ENCODE measurements at places on chromosomes 3 and 15.
A peak's percentile ranks its signal among the peaks of the same experiment; 100 is the strongest.

DNA sequence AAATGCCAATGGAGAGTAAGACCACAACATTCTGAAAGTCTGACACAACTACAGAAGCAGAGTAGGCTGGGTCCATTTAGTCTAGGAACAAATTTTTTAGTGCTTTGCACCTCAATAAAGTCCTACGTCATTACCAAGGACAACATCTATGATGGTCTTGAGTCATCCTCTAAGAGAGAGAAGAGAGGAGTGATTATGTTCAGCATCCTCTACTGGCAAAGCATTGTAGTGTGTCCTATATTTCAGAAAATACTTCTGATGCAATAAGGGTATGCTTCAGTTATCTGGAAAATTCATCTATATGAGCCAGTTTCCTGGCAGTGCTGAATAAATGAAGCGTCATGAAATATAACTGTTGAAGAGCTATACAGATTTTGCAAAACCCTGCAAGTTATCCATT lies 95.6 kb downstream of the P2RY1 start:
- DNase-seq: no peak

DNA sequence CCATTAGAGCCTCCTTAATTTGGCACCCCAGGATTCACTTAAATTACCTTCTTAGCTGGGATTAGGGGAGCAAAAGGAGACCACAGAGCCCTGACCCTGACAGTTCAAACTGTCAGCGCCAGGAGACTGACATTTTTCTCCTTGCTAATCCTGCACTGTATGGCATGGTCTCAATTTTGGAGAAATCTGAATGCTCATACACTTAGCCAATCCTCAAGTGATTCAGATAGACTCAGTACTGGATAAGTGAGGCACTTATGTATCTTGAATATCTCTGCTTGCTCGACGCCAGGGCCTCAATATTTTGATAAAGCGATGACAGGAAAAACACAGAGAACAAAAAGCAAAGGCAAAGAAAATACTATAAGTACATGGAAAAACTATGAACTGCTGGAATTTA lies 375.9 kb upstream of the WNT5A start:
- DNase-seq: no peak

GRCh38 chr3:39978308-39978707 lies 168.9 kb downstream of the MYRIP start:
- DNase-seq: no peak

- no peak for DNase-seq
Measured at GRCh38 chr3:29412110-29412509, 131.2 kb downstream of the RBMS3 start.

DNA sequence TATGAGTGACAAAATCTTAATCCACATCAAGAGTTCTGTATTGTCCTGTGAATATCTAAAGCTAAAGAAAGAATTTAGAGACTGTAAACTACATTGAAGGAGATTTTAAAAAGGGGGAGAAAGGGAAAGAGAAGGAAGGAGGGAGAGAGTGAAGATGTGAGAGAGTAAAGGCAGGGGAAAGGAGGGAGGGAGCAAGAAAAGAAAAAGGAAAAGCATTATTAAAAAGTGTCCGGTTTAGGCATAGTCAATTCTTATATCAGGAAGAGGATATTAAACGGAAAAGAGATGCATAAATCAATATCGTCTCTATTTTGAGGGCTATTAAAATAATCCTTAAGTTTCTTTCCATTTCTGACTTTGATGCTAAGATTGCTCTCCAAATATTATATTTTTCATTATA lies 332.1 kb downstream of the ROBO2 start:
- no peak for DNase-seq

DNA sequence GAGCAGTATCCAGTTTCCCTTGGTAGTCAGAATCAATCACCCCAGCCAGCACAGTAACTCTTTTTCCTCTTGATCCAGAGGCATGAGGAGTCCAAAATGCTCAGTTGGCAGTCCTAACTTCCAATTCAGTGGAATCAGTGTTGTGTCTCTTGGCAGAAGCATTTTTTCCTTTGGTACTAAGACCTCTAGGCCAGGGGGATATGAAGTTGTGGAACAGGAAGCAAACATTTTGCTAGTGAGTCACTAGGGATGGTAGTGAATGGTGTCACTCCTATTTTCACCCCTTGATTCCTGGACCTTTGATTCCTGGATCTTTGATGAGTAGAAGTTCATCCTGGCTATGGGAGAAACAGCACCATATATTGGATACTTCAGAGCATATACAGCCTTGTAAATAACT lies 70.5 kb upstream of the ALDH1A3 start:
- DNase-seq: no peak

DNA sequence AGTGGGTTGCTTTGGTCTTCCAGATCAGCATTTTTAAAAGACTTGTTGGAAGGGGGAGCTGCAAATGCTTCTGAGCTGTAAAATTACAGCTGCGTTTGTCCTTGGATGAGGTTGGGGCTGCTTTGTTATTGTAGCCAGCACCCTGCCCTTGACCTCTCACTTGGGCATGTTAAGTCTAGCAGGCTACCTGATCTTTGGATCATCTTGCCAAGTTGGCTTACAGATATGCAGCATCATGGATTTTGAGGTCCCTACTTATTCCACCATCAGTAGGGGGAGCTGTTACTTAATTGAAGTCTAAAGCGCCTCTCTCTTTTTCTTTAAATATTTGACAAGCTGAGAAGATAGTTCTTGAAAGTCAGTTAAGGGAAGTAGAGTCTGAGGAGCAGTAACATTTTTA lies 793.0 kb downstream of the MCTP2 start:
- no peak for DNase-seq

GRCh38 chr3:183369627-183370026 lies 58.8 kb downstream of the MCF2L2 start:
- no peak for DNase-seq

DNA sequence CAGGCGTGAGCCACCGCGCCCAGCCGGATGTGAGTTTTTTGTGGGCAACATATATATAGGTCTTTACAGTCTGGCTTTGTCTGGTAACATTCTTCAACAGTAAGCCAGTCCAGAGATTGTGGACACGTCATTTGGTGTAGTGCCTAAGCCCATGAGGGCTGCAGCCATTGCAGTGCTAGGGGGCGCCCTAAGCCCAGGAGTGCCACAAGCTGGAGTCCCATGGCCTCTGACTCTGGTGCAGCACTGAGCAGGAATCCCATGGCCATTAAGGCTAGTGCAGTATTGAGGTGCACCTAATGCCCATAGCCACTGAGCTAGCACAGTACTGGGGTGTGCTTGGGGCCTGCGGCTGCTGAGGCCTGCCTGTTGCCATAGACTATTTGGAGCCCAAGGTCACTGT lies 136.4 kb upstream of the NDN start:
- no peak for DNase-seq

DNA sequence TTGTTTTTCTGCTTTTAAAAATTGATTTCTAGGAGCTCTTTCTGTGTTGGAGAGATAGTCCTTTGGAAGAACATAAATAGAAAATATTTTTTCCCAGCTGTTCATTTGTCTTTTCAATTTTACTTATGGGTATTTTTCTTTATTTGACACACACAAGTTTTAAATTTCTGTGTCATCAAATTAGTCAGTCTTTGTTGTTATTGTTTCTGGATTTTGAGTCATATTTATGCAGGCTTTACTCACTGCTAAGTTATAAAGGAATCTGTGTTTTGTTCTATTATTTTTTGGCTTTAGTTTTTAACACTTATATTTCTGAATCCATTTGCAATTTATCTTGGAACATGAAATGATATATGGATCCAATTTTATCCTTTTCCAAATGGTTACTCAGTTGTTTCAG lies 5.9 kb upstream of the GHSR start:
- DNase-seq: no peak

- no peak for DNase-seq
Measured at GRCh38 chr3:183148056-183148455, 14.5 kb downstream of the LAMP3 start.

DNA sequence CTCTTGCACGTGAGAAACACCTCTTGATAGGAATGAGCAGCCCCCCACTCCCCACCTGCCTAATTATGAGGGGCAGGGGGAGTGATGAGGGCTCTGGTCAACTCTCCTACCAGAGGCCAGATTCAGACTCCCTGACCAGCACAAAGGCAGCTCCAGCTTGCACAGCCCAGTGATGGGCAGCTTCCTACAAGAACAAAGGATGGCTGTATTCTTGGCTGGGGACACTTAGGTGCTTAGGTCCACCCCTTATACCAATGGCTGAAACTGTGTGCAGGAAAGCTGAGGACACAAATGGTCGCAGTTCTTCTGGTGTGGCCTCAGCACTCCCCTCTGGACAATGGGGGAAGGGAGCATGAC lies 81.8 kb downstream of the IQSEC1 start:
- DNase-seq: no peak

GRCh38 chr3:119536757-119537156 lies 22.7 kb downstream of the CD80 start:
- DNase-seq: no peak

DNA sequence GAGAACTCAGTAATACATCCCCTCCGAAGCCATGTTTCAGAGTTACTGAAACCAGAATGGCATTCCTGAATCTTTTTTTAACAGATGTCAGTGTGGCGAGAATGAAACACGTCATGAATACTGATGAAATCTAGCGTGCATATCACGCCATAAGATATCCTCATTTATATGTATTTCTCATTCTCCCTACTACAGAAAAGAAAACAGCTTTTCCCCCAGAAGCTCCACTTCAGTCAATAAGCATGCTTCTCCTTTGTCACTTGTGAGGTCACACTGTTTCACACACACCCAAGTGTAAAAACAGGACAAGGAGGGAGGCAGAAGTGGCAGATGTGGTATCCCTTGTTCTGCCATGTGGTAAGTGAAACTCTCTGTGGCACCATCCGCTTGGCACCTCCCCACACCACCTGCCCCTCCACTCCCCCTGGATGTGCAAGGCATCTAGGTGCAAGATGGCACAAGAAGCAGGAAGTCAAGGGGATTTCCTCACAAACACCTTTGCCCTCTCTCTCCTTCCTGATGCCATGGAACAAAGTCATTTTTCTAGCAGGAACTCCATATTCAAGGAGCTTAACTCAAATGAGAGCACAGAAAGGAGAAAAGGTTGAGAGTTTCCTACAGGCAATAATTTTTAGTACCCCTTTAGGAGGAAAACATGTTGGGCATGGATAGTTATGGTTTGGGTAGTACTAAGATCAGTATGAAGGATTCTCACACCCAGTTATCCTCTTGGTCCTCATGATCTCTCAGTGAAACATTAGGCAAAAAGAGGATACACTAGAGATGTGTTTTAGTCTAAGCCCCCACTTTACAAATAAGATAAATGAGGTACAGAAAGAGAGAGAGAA lies 47.5 kb upstream of the FRMD4B start:
- peak; percentile 12 for DNase-seq

GRCh38 chr3:72889310-72890165 lies 1.7 kb downstream of the GXYLT2 start:
- no peak for DNase-seq

- DNase-seq: no peak
Measured at GRCh38 chr3:173584838-173585831, 187.6 kb downstream of the NLGN1 start.

GRCh38 chr15:89196994-89197393 lies 24.4 kb downstream of the RLBP1 start:
- no peak for DNase-seq

DNA sequence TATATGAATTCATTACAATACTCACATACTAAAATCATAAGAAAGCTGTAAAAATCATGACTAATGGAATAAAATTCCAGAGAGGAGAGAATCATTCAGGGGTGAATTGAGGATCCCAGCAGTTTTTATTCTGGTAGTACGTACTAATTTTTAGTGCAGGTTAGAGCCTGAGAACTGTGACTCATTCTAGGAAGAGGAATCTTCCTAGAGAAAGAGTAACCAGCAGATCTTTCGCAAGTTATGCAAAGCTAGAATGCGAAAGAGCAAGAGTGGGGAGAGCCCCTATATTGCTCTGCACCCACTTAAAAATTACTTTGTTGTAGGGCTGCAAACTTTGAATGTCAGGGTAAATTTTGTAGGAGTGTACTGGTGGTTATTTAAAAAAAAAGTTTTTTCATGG lies 303.6 kb upstream of the ARPP21 start:
- DNase-seq: no peak

DNA sequence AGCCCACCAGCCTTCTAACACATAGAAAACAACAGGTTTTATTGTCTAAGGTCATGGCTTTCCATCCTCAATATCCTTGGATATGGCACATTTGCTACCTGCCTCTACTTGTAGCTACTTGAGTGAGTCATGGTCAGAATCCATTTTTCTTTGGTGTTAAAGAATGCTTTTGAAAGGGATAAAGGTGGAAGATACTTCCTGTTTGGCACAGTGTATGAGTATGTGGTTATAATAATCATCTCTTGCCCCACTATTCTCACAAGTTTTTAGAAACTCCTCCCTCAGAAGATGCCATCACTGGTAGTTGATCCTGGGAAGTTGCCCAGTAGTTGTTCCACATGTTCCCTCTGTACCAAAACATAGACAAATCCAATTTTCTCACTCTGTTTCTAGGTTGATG lies 508.6 kb upstream of the IL12A start:
- DNase-seq: no peak

- DNase-seq: no peak
Measured at GRCh38 chr15:56371495-56372147, 6.4 kb downstream of the TEX9 start.

- no peak for DNase-seq
Measured at GRCh38 chr15:78394981-78395616, 42.9 kb upstream of the IREB2 start.

- DNase-seq: no peak
Measured at GRCh38 chr3:58157700-58158099, 53.1 kb downstream of the DNASE1L3 start.

- no peak for DNase-seq
Measured at GRCh38 chr3:124890573-124891190, 3.5 kb upstream of the ITGB5 start.

GRCh38 chr15:85689729-85690128 lies 105.0 kb downstream of the KLHL25 start:
- peak; percentile 87 for DNase-seq

- peak; percentile 18 for DNase-seq
Measured at GRCh38 chr3:171865191-171865865, 22.2 kb downstream of the TMEM212 start.

DNA sequence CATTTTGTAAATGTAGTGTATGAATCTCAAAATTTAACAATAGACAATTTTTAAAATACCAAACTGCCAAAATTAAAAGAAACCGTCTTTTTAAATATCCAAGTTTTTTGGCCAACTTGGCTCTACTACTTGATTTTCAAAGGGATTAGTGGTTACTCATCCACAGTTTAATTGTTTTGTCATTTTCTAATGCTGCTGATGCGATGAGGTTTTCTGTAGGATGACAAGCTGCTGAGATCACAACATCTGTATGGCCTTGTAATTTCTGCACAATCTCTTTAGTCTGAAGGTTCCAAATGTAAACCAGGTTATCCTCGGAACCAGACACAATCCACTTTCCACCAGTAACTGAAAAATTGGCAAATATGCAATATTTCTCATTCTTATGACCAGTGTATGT lies 1.5 kb downstream of the WDR5B start:
- no peak for DNase-seq

DNA sequence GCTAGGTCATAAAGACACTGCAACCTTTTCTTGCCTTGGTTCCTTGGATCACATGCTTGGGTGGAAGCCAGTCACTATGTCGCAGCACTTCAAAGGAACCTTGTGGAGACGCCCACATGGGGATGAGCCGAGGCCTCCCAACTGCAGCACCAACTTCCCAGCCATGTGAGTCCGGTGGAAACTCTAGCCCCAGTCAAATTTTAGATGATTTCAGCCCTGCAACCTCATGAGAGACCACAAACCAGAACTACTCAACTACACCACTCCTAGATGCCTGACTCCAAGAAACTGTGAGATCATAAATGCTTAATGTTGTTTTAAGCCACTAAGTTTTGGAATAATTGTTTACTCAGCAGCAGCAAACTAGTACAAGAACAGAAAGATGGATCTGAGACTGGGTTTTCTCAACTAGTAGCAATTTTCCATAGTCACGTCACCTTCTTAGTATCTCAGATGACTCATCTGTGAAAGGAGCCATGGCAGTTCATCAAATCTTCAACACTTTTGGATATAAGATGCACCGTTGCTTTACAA lies 86.5 kb downstream of the MB21D2 start:
- DNase-seq: peak; percentile 63
